ENCODE measurements at places on chromosomes 1 and 21.

- peak; percentile 69 for DNase-seq
Observed at GRCh38 chr1:16145030-16145661, 10.7 kb downstream of the EPHA2 start.

DNA sequence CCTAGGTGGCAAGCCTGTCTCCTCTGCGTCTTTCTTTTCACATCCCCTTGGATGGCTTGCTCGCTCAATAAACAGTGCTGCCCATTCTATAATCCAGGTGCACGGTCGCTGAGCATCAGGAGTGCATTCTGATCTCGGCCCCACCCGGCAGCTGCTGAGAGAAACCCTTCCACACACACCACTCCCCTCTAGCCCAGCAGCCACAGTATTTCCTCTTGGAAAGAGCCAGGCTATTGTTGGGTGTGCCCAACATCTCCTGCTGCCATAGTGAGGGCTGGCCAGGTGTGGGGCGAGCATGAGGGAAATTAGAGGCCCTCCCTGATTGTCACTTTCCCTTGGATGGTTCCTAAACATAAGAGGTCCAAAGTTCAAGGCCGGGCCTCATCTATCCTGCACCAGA, 24.7 kb downstream of the GPA33 start:
- DNase-seq = no peak

- DNase-seq = no peak
Observed at GRCh38 chr1:245001252-245001651, 136.9 kb upstream of the HNRNPU start.

DNA sequence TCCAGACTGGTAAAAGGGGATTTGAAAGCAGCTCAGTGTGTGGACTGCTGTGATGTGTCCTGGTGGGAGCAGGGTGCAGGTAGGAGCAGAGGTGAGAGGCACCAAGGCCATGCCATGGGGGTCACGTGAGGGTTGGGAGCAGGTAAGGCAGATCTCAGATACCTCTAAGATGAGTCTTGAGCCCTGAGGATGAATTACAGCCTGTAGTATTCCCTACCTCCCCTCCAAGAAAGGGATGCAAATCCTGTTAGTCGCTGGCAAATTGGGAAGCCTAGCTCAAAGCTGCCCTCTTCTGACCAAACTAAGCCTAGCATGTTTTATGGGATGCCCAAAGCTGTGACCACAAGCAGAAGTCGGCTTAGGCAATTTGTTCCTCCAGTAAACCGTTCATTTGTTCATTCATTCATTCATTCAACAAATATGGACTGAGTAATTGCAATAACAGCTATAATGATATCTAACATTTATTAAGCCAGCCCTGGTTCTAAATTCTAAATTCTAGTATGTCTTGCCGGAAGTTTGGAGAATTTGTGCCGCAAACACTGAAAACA, 3.9 kb upstream of the NUAK2 start:
- peak; percentile 82 for DNase-seq

- peak; percentile 65 for DNase-seq
Observed at GRCh38 chr1:193654951-193655735, 468.7 kb upstream of the B3GALT2 start.

DNA sequence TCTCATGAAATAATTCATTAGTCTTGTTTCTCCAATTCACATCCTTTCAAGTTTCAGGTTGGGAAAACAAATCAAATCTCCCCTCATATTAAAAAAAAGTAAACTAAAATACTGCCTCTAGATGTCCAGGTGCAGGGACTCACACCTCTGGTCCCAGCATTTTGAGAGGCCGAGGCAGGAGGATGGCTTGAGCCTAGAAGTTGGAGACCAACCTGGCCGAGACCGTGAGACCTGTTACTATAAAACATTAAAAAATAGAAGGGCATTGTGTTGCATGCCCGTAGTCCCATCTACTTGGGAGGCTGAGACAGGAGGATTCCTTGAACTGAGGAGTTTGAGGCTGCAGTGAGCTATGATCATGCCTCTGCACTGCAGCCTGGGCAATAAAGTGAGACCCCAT, 61.9 kb downstream of the ST6GALNAC5 start:
- no peak for DNase-seq

DNA sequence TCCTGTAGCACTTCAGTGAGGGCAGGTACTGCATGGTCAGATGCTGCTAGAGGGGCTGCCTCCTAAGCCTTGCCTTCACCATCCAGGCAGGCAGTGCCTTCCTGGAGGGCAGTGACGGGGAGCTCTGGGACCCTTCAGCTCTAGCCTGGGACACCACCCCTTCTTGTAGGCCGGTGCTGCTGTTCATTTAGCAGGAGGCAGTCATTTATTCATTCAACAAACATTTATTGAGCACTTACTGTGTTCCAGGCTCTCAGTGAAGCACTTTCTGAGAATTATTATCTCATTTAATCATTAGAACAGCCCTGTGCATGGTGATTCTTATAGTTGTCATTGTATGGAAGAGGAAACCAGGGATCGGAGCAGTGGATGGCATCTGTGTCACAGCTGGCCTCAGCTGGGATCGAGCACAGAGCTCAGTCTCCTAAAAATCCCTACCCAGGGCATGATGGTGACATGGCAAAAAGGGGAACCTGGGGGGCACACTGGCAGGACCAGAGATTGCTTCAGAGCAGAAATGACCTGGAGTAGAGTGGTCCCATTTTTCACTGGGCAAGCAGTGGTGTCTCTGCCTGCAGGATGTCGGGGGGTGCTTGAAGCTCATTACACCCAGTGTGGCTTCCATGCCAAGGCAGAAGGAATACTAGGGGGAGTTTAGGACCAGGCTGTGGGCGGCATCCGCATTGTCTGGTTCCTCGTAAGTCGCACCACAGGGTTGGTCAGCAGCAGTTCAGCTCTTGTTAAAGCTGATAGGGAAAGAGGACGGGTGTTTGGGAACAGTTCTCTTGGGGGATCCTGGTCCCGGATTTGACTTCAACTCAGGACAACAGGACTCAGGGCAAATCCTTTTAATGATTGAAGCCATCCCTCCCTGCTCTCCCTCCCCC, 28.8 kb downstream of the ARHGEF10L start:
- DNase-seq = no peak

- no peak for DNase-seq
Observed at GRCh38 chr1:17359031-17359430, 13.0 kb upstream of the PADI6 start.

- DNase-seq = peak; percentile 32
Observed at GRCh38 chr1:35085421-35085820, 6.2 kb downstream of the ZMYM1 start.

DNA sequence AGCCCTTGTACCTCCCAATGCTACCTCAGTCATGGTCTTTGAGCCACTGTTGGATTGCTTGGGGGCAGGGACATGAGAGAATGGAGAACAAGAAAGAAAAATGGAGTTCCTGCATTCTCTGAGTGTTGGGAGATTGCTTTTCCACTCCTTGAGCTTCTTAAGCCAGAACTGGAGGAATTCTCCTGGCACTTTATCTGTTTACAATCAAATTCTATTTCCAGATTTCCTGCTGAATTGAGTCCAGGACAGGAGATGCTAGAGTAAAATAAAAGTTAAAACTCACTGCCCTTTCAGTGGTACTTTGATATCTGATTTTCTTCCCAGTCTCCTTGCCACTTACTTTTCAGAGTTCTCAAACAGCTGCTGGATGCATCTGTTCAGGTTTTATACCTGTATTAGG, 24.4 kb upstream of the DEPDC1 start:
- no peak for DNase-seq

- DNase-seq = peak; percentile 94
Observed at GRCh38 chr1:92909321-92909720, 51.9 kb downstream of the DIPK1A start.

DNA sequence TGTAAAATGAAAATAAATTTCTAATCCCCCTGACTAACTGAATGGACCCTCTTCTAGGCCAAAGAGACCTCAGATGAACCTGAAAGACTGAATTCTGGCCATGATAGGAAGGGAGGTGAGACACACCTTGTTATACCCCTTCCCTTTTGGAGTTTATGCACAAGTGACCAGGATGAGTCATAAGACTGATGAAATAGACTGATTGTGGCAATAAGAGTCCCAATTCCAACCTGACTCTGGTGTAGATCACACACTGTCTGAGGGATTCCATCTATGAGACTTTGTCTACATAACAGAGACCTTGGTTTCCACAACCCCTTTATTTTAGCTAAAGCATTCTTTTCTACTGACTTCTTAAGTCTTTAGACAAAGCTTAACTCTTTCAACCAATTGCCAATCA, 13.5 kb upstream of the OR2G2 start:
- no peak for DNase-seq

DNA sequence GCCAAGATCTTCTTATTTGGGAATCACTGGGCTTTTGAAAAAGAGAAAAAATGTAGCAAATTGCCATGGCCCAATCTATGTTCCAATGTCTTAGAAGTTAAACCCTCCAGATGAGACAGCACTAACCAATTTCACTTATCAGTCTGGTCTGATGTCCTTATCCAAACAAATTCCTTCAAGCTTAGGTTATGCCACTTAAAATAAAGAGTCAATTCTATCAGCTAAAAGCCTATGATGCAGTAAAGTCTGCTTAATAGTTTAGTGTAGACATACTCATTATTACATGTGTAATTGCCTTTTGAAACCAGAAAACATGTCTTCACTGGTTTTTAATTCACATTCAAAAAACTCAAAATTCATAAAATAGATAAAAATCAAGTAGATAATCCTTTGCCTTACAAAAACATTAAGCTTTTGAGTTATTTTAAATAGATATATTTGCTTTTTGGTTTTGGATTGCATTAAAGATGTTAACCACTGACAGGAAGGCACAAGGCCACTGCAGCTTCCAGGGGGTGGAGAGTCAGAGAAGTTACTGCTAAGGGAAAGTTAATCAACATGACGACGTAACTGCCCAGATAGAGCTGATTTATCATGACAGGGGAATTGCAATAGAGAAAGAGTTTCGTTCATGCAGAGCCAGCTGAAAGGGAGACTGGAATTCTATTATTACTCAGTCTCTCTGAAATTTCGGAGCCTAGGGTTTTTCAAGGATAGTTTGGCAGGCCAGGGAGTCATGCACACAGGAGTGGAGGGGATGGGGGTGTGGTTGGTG, 106.1 kb downstream of the MAP3K21 start:
- no peak for DNase-seq

DNA sequence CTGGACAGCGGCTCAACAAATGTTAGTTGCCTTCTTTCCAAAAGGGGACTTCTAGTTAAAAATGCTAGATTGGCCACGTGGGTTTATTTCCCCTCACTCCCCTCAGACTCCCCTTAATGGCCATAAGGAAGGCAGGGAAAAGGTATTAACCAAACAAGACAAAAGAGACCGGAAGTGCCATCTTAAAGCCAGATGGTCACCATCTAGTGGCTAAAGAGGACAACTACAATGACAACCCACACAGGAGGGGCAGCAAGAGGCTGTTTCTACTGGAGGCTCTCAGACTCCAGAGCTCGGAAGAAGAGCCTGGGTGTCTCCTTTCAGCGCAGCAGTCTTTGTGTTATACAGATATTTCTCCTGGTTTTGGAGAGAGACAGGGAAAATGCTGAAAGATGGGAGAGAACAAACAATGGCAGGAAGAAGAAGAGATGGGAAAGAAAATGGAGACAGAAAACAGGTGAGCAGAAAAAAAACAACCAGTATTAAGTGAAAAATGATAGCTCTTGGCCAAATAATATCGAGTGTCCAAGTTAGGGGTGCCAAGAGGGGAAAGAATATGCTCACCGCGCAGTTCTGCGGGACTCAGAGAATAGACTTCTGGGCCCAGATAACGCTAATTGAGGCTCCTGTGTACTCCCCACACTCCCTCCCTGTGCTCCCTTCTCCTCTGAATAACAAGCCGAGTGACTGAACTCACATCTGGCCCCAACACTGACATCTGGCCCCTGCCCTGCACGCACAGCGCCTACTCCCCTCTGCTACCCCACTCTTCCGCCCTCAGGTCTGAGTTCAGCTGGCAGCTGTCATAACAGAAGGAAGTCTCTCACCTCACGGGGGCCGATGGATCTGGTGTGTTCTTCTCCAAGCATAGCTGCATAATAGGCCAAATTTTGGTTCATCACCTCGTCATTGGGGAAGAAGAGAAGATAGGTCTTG, 9.6 kb downstream of the P3H1 start:
- peak; percentile 70 for DNase-seq

DNA sequence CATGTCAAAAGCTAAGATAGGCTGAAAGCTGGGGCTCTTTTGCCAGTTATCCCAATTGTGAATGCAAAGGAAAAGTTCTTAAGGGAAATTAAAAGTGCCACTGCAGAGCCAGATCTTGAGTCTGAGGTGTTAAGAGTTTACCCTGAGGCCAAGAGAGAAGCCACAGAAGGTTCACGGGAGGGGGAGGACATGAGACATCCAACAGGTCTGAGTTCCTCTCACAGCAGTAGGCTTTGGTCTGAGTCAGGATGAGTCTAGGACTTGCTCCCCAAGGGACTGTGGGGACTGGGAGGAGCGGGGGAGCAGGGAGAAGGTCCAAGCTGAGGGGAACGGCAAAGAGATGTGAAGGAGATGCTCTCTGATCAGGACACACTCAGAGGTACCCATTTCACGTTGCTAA, 411.2 kb upstream of the CAMK1G start:
- DNase-seq = no peak

DNA sequence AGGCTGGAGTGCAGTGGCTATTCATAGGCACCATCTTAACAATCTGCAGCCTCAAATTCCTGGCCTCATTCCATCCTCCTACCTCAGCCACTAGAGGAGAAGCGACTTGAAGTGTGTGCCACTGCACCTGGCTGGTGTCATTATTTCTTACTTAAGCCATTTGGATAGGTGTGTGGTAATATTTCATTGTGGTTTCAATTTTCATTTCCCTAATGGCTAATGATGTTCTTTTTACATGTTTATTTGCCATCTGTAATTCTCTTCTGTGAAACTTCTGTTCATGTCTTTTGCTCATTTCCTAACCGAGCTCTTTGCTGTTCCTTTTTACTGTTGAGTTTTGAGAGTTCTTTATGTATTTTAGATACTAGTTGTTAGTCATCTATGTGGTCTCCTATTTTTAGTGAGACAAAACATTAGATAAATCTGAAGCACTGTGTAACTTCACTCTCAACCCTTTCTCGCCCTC, 66.8 kb downstream of the SLC27A3 start:
- DNase-seq = peak; percentile 40

DNA sequence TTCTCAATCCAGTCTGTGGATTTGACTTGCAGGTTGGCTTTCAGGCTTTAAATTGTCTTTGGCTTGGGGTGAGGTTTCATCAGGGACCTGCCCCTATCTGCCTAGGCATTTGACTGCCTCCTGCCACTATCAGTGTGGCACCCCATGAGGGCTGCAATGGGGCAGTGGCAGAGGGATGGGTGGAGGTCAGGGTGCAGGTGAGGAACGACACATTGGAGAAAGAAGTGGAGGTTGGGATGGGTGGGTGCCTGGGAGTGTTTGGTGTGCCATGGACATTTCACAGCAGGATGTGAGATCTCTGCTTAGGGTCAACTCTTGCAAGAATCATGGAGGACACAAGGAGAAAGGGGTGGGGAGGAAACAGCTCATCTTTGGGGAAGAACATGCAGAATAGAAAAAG, 625.1 kb downstream of the PTPRU start:
- DNase-seq = no peak

GRCh38 chr1:54652168-54652567, 10.6 kb downstream of the MROH7 start:
- no peak for DNase-seq

- no peak for DNase-seq
Observed at GRCh38 chr1:179298952-179299351, 5.4 kb downstream of the SOAT1 start.

Measured in fibroblast of lung (primary cell).